NCI-H345 (cell line): ENCODE measurements at places on chromosomes 3 and 15.

DNA sequence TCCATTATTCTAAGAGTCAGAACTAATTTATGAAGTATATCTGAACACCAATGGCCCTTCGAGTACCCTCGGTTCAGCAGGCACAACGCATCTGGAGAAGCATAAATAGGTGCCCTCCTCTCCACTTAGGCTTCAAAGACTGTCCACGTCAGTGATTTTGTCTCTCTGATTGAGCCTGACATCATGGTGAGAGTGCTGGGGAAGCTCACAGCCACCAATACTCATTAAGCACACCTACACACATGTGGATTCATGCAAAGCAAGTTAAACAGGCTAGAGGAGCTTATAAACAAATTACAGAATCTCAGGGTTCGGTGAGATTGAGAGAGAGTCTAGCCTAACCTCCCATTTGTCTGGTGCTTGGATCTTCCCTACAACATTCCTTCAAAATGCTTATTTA, 3.6 kb downstream of the CLDN1 start:
- DNase-seq: no peak

- no peak for DNase-seq
Observed at GRCh38 chr3:55899887-55900286, 412.8 kb upstream of the WNT5A start.

DNA sequence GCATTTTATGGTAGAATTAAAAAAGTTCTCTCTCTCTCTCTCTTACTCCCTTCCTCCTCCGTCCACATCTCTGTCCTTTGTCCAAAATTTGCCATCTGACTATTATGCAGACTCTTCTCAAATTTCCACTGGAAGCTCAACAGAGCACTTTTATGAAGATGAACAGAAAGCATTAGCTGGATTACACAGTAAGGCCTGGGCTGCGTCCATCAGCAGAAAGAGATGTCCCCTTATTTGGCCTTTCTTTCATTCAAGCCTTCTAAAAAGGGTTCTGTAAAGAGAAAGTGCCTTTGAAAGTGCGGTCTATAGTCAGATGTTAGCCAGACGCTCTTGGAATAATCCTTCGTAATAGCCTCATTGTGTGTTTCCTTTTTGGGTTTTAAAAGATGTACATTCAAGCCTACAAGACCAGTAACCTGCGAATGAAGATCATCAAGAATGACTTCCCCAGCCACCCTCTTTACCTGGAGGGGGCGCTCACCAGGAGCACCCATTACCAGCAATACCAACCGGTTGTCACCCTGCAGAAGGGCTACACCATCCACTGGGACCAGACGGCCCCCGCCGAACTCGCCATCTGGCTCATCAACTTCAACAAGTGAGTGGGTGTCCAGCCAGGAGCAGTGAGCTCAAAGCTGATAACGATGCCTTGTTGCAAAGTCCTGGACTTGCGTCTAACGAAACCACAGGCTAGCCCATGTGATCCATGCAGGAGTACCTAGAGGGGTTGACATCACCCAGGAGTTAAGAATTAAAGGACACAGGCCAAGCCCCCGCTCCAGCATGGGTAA, 53.1 kb downstream of the MESD start:
- no peak for DNase-seq

GRCh38 chr3:167151636-167152035, 228.5 kb downstream of the ZBBX start:
- no peak for DNase-seq

GRCh38 chr15:92068121-92068520, 214.6 kb downstream of the SLCO3A1 start:
- no peak for DNase-seq

- no peak for DNase-seq
Observed at GRCh38 chr15:75598361-75598760, 19.2 kb upstream of the PTPN9 start.

- peak; percentile 25 for DNase-seq
Observed at GRCh38 chr3:178966299-178967176, 105.1 kb downstream of the ZMAT3 start.

DNA sequence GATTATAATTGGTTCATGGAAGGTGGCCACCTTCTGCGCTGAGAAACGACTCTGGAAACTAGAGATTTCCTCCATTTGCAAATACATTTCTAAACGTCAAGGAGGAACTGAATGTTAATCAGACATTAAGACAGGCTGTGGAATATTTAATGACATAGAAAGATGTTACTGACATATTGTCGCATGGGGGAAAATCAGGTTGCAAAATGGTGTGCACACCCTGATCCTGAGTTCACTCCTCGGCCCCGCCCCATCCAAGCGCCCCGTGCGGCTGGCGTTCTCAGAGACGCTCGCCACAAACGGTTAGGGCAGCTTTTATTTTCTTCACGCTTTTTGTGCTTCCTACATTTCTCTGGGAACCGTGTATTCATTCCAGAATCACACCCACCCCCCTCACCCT, 10.7 kb downstream of the H1-8 start:
- no peak for DNase-seq

DNA sequence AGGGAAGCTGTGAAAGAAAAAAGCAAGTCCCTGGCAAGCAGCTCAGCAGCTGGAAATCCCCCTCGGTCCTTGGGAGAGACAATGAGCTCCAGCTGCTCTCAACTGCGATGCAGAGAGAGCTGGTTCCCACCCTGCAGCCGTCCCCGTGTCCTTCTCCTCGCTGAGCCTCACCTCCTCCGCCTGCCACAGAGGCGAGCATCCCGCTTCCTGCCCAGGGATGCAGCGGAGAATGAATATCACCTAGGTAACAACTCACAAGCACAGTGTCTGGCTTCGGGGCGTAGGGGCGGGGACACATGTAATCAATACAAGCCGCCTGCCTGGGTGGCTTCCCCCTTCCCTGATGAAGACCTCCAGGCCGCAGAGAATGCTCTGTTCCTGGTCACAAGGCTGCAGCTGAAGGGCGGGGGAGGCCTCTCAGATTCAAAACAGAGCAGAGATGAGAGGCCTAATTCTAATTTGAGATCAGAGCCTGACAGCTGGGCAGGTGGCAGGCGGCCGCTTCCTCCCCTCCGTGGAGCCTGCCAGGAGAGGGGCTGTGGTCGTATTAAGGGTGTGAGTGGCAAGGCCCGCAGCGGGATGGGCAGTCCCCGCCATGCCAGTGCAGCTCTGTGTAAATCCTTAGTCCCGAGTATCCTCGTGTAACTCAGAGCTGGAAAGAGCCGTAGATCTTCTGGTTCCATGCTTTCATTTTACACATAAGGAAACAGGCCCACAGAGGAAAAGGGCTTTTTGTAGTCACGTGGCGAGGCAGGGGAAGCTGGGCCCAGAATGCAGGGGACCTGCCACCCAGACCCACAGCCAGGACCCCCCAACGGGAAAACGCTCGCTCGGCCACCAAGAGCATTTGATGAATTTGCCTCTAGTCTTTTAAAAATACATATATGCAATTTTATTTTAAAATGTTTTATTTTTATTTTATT, 24.3 kb downstream of the ZDHHC19 start:
- DNase-seq: peak; percentile 81

DNA sequence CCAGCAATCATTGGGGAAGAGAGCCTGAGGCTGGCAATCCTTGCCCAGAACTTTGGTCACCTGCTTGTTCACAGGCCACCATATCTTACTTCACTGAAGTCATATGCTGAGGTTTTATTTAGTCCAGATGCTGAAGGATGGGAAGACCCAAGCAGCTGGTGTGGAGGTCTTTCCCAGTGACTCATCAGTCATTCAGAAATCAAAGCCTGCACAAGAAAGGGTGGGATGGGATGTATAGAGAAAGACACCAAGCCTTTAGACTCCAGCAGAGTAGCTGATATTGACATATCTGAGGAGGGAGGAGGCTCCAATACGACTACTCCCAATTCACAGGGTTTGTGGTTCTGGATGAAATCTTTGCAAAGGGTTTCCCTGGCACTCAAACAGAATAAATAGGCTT, 13.0 kb upstream of the PHLDB2 start:
- DNase-seq: no peak

DNA sequence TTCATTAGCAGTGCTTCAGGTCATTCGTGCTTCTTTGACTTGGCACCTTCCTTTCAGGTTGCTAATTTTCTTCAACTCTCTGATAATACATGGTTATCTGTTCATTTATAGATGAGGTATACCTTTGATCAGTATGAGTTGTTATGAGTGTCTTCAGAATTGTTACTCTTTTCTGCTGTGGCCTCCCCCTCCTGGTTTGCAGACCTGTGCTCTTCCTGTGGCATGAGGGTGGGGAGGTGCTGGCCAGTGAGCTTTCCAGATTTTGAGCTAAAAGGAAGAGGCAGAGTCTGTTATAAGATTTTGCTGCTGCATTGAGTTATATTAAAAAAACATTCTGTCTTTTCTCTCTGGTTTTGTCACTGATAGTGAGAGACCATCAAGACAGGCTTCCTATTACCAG, 30.8 kb upstream of the GOLGA6L9 start:
- no peak for DNase-seq

GRCh38 chr15:92901072-92901761, 1.1 kb downstream of the CHD2 start:
- DNase-seq: no peak

GRCh38 chr3:186002884-186003472, 65.2 kb upstream of the TRA2B start:
- DNase-seq: no peak

GRCh38 chr3:156230278-156230900, 110.0 kb downstream of the KCNAB1 start:
- DNase-seq: peak; percentile 3

DNA sequence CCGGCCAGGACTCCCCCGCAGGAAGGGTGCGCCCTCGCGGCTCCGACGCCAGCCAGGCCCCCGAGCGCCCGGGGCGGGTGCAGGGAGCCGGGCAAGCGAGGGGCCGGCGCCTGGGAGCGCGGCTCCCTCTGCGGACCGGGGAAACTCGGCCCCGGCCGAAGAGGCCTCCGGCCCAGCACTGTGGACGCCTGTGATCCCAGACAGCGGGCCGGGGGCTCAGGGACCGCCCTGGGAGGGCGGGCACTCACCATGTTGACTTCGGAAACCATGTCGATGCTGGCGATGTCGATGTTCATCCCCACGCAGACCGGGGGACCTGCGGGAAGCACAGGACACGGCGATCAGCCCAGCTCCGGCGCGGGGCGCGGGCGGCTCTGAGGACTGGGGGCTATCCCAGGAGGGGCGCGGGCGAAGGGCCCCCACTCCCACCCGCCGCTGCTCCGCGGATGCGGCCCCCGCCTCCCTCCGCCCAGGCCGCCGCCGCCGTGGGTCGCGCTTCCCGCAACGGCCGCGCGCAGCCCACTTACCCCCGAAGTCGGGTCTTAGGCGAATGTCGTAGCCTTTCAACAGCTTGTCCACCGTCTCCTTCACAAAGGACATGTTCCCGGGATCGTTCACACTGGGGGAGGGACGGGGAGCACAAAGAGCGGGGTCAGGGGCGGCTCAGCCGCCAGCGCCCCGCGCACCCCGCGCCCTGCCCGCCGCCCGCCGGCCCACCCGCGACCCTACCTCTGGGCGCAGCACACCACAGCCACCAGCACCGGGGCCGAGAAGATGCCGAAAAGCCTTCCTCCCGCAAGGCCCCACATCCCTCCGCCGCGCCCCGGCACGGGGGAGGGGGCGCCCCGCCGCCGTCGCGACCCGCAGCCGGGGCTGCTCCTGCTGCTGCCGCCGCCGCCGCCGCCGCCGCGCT, at the start of gene GABRB3:
Gene GABRB3 (minus strand): TSS at position 913 of the 913 bp plus-strand sequence.
- DNase-seq: no peak

- DNase-seq: no peak
Observed at GRCh38 chr3:188505151-188505550, 351.2 kb downstream of the LPP start.

DNA sequence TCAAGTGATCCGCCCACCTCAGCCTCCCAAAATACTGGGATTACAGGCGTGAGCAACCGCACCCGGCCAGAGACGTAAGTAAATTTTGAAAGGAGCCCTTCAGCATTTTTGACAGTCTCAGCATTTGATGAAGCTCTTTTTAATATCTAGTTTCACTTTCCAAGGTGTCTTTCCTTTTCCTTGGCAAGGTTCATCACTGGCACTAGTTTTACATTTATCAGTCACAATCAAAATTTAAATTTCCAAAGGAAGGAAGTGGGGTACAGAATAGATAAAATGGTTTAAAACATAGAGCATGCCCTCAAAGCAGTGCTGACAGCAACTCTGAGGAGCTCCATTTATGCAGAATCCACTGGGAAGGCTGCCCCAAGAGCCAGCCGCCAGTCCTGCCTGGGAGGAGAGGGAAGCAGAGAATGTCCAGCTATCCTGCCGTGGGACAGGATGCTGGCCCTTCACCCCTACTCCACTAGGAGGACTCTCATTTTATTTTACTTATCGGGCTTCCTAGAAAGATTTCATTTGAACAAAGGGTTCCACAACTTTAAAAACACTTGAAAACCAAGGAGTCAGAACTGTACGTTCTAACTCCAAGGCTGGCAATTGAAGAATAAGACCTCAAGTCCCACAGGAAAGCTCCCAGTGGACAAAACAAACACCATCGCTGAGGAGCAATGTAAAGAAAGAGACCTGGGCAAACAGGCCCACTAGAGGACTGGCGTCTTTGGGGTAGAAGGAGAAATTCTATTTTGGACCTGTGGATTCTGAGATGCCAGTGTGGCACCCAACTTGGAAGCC, 9.9 kb downstream of the SFMBT1 start:
- DNase-seq: no peak

GRCh38 chr3:152192936-152193672, 75.6 kb upstream of the MBNL1 start:
- no peak for DNase-seq

- no peak for DNase-seq
Observed at GRCh38 chr3:72144773-72145505, 360.0 kb upstream of the PROK2 start.

DNA sequence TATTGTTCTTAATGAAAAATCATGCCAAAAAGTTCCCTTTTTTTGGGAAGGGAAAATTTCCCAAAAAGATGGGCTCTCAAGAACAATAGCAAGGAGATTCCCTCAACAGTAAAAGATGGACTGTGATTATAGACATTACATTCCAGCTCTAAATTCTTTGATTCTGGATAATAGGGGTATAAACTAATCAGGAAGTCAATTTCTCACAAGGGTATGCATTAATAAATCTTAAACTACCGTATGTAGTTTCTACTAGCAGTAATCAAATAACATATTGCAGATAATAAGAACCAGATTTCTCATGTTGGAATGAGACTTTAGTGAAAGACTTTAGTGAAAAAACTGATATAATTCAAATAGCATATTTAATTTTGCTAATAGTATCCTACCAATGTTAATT, 144.8 kb upstream of the PTPRG start:
- DNase-seq: no peak

DNA sequence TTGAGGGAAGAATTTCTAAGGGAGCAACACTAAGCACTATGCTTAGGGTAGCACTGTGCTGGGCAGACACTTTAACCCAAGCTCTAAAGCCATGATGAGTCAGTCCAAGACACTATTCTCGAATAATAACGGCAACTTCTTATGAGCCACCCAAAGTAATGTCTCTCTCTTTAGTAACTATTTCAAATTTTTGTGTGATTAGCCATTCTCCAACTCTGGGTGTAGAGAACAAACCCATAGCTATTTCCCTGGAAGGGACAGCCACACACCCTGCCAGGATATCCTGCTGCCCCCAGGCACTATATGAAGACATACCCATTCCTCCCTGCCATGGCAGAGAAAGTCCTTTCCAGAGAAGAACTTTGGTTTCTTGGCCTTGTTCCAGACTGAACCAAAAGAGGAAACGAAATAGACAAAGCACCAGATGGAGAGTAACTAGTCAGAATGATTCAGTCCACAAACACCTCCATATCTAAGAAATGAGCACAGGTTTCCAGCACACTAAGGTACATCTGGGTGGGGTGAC, 384.9 kb upstream of the THBS1 start:
- DNase-seq: no peak

GRCh38 chr3:156459434-156459833, 95.5 kb downstream of the SSR3 start:
- DNase-seq: no peak
